ENCODE measurements at places on chromosomes 1 and 21.
A peak's percentile ranks its signal among the peaks of the same experiment; 100 is the strongest.

GRCh38 chr1:186073697-186074096, 301.4 kb downstream of the TPR start:
- no peak for DNase-seq

GRCh38 chr1:223249854-223250631, 107.0 kb upstream of the TLR5 start:
- DNase-seq = no peak

DNA sequence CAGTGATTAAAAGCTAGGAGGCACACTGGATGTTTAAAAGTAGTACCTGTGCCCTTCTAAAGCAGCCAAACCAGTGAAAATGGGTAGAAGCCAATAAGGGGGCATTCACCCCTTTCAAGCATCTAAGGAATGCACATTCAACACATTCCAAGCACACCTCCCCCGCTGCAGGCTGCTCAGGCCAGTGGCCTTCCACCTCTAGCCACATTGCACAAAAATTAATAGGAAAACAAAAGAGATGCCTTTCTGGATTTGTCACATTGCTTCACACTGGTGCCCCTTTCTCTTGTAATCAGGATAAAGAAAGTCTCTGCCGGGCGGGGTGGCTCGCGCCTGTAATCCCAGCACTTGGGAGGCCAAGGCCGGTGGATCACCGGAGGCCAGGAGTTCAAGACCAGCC, 834.0 kb downstream of the USP25 start:
- no peak for DNase-seq

DNA sequence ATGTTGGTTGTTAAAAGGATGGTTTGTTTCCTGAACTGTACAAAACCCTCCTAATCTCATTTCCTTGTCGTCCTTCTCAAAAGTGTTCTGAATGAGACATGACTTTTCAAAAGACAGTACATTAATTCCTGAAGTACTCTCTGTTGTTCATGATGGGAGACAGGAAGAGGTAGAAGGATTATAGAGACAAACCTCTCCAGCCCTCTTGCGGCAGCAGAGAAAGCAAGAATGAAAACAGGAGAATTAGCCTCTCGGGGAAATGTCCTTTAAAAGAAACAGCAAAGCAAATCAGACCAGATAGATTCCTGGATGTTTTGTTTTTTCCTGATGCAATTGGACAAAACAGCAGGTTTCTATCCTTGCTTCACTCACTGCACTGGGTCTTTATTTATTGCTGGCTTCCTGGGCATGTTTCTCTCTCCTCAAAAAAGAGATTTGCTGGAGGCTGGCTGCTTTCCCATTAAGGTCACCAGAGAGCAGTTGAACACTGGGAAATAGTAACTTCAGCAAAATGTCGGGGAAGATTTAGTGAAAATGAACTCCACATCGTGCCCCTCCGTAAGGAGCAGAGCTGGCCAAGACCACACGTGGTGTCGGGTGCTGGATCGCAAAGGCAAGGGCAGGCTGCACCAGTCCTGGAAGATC, 145.8 kb upstream of the SYT6 start:
- no peak for DNase-seq

DNA sequence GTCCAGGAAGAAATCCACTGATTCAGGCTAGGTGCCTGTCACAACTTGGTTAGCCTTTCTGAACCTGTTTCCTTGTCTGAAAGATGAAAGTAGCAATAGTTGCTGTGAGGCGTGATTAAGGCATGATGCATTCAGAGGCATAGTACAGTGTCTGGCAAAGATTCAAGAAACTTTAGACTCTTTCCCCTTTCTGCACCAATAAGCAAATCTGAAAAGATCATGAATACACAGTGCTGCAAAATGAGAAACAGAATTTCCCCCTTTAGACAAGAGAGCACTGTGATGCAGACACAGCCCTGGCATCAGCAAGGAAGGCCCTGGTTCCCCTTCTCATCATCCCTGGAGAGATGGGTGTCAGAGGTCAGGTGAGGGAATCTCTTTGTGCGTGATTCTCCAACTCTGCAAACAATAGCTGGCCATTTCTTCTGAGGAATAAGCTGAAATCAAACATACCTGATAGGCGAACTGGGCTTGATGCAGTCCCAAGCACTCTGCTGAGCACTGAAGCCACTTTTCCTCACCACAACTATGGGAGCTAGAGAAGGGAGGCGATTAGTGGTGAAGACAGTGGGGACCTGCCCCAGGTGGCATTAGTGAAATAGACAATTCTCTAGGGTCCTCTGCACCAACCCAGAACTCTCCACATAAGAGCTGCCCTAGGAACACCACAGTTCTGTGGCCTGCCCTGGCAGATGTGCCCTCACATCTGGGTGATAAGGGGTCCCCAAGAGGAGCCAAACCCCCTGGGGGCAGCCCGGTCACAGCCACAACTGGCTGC, 41.7 kb downstream of the ITPKB start:
- DNase-seq = no peak

DNA sequence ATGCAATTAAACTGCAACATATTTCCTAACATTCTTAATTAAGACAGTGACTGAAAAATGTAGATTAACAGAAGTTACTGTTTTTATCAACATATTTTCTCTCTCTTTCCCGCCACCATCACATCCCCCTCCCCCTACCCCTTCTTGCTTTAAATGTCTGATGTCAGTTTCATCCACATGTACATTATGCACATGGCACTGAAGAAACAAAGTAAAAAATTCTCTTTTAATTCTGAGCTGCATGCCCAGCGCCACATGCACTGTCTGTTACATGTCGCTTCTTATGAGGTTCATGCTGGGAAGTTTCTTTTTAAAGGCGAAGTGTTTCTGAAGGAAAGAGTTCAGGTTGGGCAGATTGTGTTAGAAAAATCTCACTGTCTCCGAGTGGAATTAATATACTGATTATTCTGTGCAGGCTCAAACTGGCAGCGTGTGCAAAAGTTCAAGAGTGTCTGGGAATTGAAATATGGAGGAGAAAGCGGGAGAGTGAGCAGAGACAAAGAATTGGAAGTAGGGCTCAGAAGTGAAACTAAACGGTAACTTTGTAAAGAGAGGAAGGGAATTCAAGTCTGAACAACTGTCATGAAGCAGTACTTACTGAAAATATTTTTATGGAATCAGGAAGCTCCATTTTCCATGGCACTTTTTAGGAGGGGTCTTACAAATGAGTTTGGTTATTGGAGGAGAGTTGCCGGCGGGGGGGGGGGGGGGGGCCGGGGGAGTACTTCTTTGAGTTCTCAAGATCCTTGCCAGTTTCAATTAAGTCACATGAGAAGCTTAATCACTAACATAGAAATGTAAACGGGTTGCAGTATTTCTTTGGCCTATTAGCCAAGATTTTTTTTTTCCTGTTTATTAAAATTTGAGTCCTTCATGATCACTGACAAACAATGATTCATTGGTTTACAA, 217.6 kb downstream of the SDCCAG8 start:
- DNase-seq = no peak

DNA sequence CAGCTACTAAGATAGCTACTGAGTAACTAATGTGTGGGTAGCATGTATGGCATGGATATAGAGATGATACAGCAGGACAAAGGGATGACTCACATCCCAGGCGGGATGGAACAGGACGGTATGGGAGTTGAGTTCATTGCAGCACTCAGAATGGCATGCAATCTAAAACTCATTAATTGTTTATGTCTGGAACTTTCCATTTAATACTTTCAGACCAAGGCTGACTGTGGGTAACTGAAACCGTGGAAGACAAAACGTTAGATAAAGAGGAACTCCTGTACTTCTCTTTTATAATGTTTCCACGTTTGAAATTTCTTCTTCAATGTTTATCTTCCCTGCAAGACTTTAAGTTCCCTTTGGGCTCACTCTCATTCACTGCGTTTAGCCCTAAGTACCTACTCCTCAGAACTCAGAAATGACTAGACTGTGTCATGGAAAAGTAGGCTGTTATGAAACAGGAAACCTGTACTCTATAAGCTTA, 151.9 kb downstream of the MAGI3 start:
- DNase-seq = peak; percentile 35

DNA sequence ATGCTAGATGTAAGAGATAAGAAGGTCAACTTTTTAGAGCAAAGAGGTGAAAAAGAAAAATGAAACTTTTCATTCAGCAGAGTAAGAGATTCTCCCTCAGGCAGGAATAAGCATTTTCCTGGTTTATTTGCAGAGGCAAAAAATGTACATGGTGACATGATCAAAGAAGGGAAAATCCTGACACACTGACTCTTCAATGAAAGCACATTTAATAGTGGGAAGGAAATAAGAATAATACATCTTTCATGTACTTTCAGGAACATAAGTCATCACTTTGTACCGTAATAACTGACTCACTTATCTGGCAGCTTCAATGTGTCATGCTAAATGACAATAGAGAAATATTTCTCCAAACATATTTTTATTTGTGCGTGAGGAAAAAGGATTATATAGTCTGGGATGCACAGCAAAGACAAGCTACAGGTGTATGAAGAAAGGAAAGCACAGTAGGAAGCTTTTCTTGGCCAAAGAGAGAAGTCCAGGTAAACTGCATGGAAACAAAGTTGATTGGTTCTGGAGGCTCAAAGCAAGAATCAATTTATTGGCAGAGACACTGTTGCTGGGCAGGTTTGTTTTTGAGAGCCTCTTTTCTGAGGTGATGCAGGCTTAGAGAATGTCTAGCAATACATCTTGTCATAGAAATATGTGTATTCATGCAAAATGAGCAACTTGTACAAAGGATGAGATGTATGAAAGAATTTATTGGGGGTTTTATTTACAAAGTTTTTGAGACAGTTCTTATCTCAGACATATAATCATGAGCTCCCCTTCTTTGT, 1409.0 kb downstream of the PLA2G4A start:
- DNase-seq = peak; percentile 88

- no peak for DNase-seq
Observed at GRCh38 chr1:182599339-182599738, 4.8 kb downstream of the RGS16 start.

- DNase-seq = peak; percentile 72
Observed at GRCh38 chr1:76254104-76255030, 179.8 kb downstream of the ST6GALNAC3 start.

GRCh38 chr1:14580986-14581385, 17.5 kb upstream of the KAZN start:
- no peak for DNase-seq

GRCh38 chr1:10785728-10786638, 10.5 kb downstream of the CASZ1 start:
- no peak for DNase-seq

DNA sequence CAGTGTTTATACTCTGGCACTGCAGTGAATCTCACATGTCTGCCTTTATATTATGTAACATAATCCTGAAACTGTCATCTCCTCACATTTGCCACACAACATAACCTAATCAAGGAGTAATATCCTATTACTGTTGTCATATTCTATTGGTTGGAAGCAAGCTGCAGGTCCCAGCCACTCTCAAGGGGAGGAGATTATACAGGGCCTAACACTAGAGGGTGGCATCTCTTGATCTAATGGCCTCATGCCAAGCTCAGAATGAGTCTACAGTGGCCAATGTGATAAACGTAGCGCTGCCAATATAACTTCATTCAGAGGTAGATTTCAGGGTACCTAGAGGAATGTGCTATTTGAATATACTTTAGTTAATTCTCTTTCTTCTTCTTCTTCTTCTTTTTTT, 166.8 kb downstream of the BACH1 start:
- no peak for DNase-seq

GRCh38 chr1:201346337-201346939, 31.0 kb downstream of the TNNT2 start:
- DNase-seq = peak; percentile 35

- DNase-seq = no peak
Observed at GRCh38 chr1:115295904-115296696, 41.9 kb downstream of the NGF start.

- no peak for DNase-seq
Observed at GRCh38 chr1:244090645-244091044, 39.6 kb downstream of the ZBTB18 start.

All from kidney capillary endothelial cell (primary cell).